ENCODE measurements at places on chromosomes 2 and 18.

DNA sequence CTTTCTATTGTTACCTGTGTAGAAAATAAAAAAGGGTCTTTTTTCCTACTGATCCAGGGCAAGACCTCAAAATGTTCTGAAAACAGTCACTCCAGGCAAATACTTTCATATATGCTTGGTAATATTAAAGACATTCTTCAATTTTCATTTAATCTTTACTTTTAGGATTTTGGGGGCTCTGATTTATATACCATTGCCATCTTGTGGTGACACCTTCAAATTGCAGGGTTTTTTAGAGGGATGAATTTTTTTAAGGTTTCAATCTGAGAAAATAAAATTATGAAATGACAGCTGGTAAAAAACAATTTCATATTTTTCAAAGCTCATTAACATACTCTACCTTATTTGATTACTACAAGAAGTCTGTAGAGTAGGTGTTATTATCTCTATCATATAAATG is 26.8 kb downstream of the MAPK4 start:
- DNase-seq: no peak

GRCh38 chr2:144404586-144405314 is 115.2 kb downstream of the ZEB2 start:
- DNase-seq: peak; percentile 27

GRCh38 chr2:1623906-1624445 is 120.3 kb downstream of the PXDN start:
- no peak for DNase-seq

DNA sequence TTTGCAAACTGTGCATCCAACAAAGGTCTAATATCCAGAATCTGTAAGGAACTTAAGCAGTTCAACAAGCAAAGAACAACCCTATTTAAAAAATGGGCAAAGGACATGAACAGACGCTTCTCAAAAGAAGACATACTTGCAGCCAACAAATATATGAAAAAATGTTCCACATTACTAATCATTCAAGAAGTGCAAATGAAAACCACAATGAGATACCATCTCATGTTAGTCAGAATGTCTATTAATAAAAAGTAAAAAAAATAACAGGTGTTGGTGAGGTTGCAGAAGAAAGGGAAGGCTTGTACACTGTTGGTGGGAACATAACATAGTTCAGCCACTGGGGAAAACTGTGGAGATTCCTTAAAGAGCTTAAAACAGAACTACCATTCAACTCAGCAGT is 126.2 kb downstream of the NAT8 start:
- DNase-seq: no peak

GRCh38 chr18:13556502-13556901 is 169.9 kb downstream of the FAM210A start:
- no peak for DNase-seq

GRCh38 chr18:63213331-63213900 is 106.2 kb downstream of the BCL2 start:
- DNase-seq: peak; percentile 13

DNA sequence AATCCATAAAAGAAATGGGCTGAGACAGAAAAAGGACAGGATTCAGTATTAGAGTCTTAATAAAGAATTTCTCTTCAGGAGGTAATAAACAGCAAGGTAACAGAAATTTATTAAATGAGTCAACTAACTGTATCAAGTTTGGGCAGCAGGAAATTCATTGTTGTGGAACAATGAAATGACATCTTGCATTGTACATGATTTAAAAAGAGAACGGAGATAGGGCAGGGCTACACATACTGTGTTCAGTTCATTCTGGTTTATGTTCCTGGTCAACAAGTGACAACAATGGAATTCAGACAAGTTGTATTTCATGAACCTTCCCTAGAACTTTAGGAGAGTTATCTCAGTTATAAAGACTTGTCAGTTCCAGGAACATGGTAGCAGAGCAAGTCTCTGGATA is 961.3 kb downstream of the SOCS6 start:
- DNase-seq: no peak

DNA sequence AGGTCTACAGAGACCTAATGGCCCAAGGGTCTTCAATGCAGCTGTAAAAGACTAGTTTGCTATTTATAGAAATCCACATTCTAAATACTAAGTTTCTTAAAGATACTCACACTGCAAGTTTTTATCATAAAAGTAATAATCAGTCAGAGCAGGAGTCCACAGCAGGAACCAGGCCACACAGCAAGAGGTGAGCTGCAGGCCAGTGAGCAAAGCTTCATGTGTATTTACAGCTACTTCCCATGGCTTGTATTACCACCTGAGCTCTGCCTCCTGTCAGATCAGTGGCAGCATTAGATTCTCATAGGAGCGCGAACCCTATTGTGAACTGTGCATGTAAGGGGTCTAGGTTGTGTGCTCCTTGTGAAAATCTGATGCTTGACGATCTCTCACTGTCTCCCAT is 6.7 kb upstream of the SCN9A start:
- DNase-seq: no peak

DNA sequence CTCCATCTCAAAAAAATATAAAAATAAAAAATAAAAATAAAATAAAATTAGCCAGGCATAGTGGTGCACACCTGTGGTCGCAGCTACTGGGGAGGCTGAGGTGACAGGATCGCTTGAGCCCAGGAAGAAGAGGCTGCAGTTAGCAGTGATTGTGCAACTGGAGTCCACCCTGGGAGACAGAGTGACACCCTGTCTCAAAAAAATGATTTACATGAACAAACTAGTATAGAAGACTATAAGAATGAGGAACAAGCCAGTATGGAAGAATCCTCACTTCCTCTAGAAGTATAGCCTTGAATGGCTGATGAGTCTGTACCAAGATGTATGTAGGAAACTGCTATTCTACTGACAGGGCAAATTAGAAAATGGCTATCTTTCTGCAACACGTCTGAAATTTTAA is 10.9 kb downstream of the YES1 start:
- DNase-seq: no peak

GRCh38 chr18:48896875-48897511 is 53.8 kb downstream of the SMAD7 start:
- peak; percentile 43 for DNase-seq

DNA sequence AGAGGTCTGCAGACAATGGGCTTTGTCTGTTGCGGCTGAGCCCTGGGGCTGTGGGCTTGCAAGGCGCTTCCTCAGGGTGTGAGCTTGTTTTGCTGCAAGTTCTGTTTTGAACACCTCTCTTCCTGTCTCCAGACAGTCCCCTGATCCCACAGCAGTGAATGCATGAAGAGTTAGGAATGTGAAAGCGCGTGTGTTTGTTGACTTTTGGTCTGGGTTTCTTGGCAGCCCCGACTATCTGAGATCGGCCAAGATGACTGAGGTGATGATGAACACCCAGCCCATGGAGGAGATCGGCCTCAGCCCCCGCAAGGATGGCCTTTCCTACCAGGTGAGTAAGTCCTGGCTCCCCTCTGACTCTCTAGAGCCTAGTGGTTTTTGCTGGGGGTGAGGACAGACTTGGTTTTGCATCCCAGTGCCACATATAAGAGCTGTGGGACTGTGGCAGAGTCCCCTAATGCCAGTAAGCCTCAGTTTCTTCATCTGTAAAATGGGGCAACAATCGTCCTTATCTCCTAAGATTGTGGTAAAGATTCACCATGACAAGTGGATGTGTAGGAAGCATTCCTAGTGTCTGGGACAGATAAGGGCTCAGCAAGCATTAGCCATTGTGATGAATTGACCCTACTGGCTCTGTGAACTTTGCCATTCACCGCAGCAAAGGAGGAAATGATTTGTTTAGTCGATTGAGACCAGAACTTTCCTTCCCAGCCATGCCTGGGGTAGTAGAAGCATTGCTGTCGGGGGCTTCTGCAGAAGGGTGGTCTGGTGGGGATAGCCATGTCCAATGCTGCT is 3.0 kb downstream of the LBH start:
- DNase-seq: peak; percentile 76

DNA sequence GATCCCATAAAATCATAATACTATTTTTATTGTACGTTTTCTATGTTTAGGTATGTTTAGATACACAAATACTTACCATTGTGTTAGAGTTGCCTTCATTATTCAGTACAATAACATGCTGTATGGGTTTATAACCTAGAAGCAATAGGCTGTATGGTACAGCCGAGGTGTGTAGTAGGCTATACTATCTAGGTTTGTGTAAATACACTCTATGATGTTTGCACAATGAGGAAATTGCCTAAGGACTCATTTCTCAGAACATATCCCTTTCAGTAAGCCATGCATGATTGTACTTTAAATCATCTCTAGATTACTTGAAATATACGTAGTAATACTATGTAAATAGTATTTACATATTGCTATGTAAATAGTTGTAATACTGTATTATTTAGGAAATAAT is 156.7 kb downstream of the CDCA7 start:
- no peak for DNase-seq

GRCh38 chr18:51754566-51754965 is 557.1 kb upstream of the MEX3C start:
- no peak for DNase-seq

DNA sequence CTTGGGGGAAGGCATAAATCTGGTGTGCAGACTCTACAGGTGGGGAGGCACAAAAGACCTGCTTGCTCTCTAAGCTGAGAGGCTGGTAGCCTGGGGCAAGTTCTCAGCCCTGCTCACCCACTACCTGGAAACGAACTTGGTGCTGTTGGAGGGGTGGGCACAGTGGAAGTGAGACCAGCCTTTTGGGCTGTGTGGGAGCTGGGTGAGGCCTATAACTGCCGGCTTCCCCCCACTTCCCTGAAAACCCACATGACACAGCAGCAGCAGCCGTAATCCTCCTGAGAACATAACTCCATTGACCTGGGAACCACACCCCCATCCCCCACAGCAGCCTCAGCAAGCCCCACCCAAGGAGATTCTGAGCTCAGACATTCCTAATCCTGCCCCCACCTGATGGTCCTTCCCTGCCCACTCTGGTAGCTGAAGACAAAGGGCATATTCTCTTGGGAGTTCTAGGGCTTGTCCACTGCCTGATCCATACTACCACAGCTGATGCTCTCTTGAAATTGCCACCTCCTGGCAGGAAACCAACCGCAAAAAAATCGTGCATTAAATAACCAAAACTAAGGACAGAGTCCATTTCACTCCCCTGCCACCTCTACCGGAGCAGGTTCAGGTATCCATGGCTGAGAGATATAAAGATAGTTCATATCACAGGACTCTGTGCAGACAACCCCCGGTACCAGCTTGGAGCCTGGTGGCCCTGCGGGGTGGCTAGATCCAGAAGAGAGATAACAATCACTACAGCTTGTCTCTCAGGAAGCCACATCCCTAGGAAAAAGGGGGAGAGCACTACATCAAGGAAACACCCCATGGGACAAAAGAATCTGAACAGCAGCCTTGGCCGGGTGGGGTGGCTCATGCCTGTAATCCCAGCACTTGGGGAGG is 178.1 kb downstream of the NDUFA10 start:
- no peak for DNase-seq

DNA sequence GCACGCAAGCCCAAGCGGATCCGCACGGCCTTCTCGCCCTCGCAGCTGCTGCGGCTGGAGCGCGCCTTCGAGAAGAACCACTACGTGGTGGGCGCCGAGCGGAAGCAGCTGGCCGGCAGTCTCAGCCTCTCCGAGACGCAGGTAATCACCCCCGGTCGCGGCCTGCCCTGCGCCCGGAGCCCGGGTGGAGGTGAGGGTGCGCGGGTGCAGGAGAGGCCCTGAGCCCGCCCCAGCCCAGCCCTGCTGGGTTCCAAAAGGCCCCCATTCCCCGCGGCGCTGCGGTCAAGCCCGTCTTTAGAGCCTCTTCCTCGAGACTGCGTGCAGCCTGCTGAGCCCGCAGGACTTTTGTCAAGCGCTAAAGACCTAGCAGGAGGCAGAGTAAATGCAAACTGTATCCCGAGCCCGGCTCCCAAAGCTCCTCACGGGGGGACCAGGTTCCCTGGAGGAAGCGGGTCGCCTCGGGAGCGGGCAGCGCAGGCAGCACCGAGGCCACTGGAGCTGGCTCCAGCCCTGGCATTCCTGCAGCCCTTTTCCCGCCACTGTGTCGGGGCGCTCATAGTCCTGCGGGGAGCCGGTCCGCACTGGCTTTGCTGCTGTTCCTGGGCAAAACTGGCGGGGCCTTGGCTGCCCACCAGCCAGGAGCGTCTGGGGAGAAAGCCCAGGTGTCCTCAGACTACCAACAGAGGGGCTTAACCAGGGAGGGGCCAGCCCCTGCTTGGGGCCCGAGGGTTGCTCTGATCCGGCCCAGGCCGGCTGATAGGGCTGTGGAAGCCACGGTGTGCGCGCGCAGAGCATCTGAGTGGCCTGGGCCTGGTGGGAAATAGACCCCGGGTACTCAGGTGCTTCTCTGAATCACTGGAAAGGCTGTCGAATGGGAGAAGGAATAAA is 7.3 kb downstream of the EMX1 start:
- DNase-seq: no peak

DNA sequence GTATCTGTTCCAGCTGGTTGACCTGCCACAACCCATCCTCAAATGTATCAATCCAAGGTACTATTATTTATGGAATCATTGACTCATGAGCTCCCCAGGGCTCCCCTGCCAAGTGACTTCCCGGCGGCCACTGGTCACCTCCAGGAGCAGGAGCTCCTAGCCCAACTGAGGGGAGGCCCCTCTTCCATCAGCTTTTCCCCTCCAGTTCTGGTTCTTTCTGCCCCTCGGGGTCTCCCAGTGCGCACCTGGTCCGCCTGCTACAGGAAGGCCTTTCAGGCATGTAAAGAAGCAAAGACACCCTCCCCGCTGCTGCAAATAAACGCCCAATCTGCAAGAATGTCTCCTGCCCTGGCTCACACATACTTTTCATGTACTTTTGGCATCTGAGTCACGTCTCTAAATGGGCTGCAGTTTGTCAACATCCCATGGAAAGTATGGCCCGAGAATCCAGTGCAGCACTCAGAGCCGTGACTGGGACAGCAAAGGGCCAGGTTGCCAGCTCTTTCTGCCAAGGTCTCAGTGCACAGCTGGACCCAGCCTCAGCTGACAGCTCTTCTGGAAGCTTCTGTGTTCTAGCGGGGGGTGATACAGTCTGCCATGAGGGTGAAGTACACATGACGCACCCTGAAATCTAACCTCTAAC is 41.4 kb downstream of the KLHL29 start:
- DNase-seq: peak; percentile 93

DNA sequence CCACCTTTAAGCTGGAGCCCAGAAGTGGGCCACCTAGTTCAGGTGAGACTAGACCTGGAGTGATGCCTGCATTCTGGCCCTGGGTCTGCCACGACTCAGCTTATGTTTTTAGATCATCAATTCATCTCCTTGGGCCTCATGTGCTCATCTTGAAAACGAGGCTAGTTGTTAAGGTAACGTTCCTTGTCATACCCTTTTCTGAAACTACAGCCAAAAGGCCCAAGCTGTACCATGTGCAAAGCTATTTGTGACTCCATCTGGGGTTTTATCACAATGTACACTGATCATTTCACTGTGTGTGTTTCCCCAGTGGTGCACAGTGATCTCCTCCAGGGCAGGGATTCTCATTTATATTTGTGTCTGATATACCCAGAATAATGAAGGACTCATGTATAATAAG is 138.4 kb upstream of the COPS8 start:
- peak; percentile 28 for DNase-seq

- DNase-seq: no peak
These were observed 10.6 kb downstream of the CNDP1 start for GRCh38 chr18:74544898-74545297.

- DNase-seq: no peak
These were observed 43.7 kb downstream of the PTPN2 start for GRCh38 chr18:12840382-12840781.
